ENCODE measurements at places on chromosomes 7 and 10.

GRCh38 chr10:14010101-14010558 is 320.6 kb downstream of the FRMD4A start:
- DNase-seq, result no peak

GRCh38 chr10:58754469-58755339 is 242.0 kb downstream of the BICC1 start:
- DNase-seq, result no peak

DNA sequence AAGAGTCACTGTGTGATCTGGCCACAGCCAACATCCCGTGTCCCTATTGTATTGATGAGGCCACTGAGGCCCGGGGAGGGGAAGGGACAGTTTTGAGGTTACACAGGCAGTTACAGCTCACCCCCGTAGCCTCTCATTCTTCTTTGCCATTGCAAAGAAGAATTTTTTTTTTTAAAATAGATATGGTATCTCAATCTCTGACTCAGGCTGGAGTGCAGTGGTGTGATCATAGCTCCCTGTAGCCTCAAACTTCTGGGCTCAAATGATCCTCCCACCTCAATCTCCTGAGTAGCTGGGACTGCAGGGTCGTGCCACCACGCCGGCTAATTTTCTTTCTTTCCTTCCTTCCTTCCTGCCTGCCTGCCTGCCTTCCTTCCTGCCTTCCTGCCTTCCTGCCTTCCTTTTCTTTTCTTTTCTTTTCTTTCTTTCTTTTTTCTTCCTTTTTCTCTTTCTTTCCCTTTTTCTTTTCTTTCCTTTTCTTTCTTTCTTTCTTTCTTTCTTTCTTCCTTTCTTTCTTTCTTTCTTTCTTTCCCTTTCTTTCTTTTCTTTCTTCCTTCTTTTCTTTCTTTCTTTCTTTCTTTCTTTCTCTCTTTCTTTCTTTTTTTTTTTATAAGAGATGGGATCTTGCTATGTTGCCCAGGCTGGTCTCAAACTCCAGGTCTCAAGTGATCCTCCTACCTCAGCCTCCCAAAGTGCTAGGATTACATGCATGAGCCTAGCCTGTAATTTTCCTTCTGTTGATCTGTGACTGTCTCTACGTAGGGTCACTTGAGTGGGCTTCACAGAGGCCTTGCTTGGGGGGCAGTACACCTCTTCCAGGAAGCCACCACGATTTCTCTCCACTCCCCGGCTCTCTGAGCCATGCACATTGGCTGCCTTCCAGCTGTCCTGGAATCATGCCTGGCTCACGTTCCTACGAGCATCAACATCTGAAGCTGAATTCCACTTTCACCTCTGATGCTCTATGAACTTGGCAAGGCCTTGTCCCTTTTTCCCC is 31.3 kb downstream of the TMEM270 start:
- no peak for DNase-seq

- no peak for DNase-seq
These were observed 119.1 kb upstream of the HABP2 start for GRCh38 chr10:113433711-113434110.

- DNase-seq, result no peak
These were observed 81.2 kb downstream of the C1GALT1 start for GRCh38 chr7:7263297-7264230.

- no peak for DNase-seq
These were observed 255.8 kb downstream of the TWIST1 start for GRCh38 chr7:18861514-18862118.

All from left kidney (tissue), 8 donors.